GM23248 (cell line): ENCODE measurements at places on chromosomes 4 and X. TPM values are rescaled to one million over a fixed set of nuclear protein-coding genes. Genes with fewer than 3 reads are reported as not detected.

NXF2B gene
- not detected in 2 replicates for total RNA-seq

PAGE4 gene
- not detected in 2 replicates for total RNA-seq

GYPB gene
- not detected in 2 replicates for total RNA-seq

MAGEA3 gene
- total RNA-seq, result not detected in 2 replicates

TMSB15B gene
- 0.63 and 1.4 TPM in 2 replicates for total RNA-seq

PAGE2B gene
- not detected in 2 replicates for total RNA-seq

LIMCH1 gene
- total RNA-seq, result 17.4 and 28.5 TPM in 2 replicates

XPNPEP2 gene
- total RNA-seq, result 0.65 and 1.9 TPM in 2 replicates

BMP2K gene
- total RNA-seq, result 37.9 and 53.0 TPM in 2 replicates

GLRB gene
- total RNA-seq, result 11.3 and 12.3 TPM in 2 replicates

DACH2 gene
- total RNA-seq, result not detected in 2 replicates

NPY2R gene
- total RNA-seq, result not detected in 2 replicates

SGMS2 gene
- total RNA-seq, result 116 and 165 TPM in 2 replicates

HSD17B13 gene
- not detected in 2 replicates for total RNA-seq

TLL1 gene
- total RNA-seq, result not detected in 2 replicates

SAGE1 gene
- not detected in 2 replicates for total RNA-seq

CDKN2AIP gene
- total RNA-seq, result 18.7 and 20.4 TPM in 2 replicates

F8A2 gene
- total RNA-seq, result not detected in 2 replicates

HPGD gene
- not detected in 2 replicates for total RNA-seq

RCHY1 gene
- total RNA-seq, result 10.5 and 23.6 TPM in 2 replicates

C4orf51 gene
- total RNA-seq, result not detected in 2 replicates

DGKK gene
- total RNA-seq, result not detected in 2 replicates

PCDH7 gene
- total RNA-seq, result 0.38 and 1.1 TPM in 2 replicates

ANOS1 gene
- total RNA-seq, result not detected in 2 replicates

WNK3 gene
- 0.43 and 0.63 TPM in 2 replicates for total RNA-seq

RHOH gene
- total RNA-seq, result not detected in 2 replicates

EVC gene
- 36.8 and 56.2 TPM in 2 replicates for total RNA-seq

MORC4 gene
- 23.7 and 24.8 TPM in 2 replicates for total RNA-seq

SPP1 gene
- total RNA-seq, result 2.7 and 3.1 TPM in 2 replicates

TEX13D gene
- not detected in 2 replicates for total RNA-seq

TRIM75 gene
- not detected in 2 replicates for total RNA-seq

ADGRG2 gene
- total RNA-seq, result under 0.01 TPM in 1 of 2 replicates, not detected in the other

GATB gene
- total RNA-seq, result 18.0 and 18.3 TPM in 2 replicates

MGAT4D gene
- total RNA-seq, result not detected in 2 replicates

CYTL1 gene
- total RNA-seq, result 1.5 TPM in 1 of 2 replicates, not detected in the other

RNF150 gene
- total RNA-seq, result 10.5 and 11.6 TPM in 2 replicates

C4orf46 gene
- total RNA-seq, result 12.4 and 19.5 TPM in 2 replicates

REPS2 gene
- total RNA-seq, result 0.11 TPM in 1 of 2 replicates, not detected in the other
